ENCODE measurements at places on chromosomes 2 and 18. TPM values are rescaled to one million over a fixed set of nuclear protein-coding genes. Genes with fewer than 3 reads are reported as not detected.

Gene PMAIP1
- 33.0 TPM for total RNA-seq

Gene CRYGD
- total RNA-seq, result not detected

Gene RGPD3
- total RNA-seq, result under 0.01 TPM

Gene KCMF1
- total RNA-seq, result 32.0 TPM

Gene C2orf69
- 9.8 TPM for total RNA-seq

Gene NOL4
- total RNA-seq, result not detected

Measured in bronchus fibroblast of lung (primary cell).